Stimulated activated CD4-positive, alpha-beta T cell treated with anti-CD3 and anti-CD28 coated beads, Interleukin-4, amount 100 ng/mL, for 4 hours (primary cell): ENCODE measurements at places on chromosomes 1 and 21.

- DNase-seq, result no peak
These were observed 29.0 kb upstream of the PRRX1 start for GRCh38 chr1:170634824-170635410.

DNA sequence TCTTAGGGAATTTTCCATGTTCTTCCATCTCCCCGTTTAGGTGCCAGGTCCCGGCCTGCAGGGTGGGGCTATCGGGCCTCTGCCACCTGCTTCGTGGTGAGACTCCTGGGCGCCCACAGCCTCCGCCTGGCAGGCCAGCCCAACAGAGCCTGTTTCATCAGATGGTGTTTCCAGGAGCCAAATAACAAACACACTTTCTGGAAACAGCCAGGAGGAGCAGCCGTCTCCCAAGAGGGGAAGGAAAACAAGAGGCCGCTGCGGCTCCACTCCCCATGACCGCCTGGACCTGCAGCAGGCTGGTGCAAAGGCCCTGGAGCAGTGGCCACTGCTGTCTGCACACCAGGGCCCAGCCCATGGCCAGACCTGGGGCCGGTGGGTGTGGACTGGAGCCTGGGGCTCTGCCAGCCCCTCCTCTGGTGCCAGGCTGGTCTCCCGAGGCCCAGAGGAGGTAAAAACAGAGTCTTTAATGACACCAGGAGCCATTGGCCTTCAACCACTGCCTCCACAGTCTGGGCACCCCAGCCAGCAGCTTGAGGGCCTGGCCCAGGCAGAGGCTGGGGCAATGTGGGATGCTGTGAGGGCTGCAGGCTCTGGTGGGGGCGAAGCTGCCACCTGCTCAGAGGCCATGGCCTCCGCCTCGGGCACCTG, 55.0 kb downstream of the SLX9 start:
- no peak for DNase-seq

DNA sequence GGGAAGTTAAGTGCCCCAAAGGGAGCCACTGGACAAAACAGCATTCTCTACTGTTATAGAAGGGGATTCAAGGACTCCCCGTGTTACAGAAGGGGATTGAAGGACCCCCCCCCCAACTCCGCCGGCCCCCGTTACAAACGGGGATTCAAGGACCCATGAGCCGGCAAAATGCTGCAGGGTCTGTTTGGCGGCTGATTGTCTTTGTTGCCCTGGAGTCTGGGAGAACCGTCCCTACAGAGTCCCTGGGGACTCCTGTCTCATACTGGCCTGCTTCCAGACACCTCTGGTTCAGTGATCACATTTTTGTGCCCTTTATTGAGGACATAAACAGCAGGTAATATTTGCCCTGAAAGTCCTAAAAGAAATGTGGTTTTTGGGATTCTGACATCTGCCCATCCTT, 96.4 kb downstream of the SYF2 start:
- DNase-seq, result no peak

GRCh38 chr1:228104526-228105269, 1.6 kb upstream of the C1orf35 start:
- no peak for DNase-seq

DNA sequence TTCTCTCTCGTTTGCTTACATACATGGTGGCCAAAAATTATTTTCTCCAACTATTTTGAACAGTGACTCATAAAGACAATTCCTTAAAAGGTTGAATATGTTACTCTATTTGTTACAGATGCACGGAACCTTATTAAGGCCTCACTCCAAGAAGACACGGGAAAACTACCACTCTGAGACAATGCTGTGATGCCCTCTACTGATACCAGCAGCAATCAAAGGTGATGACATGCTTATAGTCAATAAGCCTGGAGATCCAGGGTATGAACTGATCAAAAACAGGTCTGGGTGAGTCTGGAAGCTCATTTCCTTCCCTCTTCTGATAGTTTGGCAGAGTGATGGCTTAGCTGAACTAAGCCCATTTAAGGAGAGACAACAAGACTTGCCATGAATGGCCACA, 563.0 kb downstream of the LRRIQ3 start:
- no peak for DNase-seq

DNA sequence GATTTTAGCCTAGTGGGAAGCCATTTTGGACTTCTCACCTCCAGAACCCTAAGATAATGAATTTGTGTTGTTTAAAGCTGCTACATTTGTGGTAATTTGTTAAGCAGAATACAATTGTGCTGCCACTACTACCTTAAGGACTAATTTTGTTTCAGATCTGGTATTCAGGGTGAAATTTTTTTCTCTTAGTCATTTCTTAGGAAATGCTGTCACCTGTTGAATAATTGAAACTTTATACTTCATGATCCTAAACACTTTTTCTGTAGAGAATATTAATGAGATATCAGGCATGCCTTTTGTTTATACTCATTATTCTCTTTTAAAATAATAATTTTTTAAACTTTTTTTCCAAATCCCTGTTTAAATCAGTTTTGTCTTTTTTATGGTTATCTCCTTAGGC, 246.8 kb downstream of the TGFB2 start:
- no peak for DNase-seq

DNA sequence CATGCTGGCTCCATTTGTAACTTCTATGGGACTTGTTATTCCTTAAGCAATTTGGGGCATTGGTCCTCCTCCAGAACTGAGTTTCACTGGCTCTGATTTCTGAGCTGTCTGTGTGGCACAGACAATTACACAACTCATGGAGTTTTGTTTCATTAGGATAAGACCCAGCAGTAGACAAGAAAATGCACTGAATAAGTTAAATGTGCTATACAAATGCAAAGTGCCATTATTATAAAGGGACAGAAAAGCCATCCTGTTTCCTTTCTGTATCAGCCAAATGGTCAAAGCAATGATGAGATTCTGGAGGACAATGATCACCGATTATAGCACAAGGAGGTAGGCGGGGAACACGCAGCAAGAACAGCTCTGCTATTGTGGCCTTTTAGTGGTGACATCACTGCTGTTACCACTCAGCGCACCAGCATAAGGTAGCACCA, 81.9 kb downstream of the CNIH3 start:
- DNase-seq, result no peak

DNA sequence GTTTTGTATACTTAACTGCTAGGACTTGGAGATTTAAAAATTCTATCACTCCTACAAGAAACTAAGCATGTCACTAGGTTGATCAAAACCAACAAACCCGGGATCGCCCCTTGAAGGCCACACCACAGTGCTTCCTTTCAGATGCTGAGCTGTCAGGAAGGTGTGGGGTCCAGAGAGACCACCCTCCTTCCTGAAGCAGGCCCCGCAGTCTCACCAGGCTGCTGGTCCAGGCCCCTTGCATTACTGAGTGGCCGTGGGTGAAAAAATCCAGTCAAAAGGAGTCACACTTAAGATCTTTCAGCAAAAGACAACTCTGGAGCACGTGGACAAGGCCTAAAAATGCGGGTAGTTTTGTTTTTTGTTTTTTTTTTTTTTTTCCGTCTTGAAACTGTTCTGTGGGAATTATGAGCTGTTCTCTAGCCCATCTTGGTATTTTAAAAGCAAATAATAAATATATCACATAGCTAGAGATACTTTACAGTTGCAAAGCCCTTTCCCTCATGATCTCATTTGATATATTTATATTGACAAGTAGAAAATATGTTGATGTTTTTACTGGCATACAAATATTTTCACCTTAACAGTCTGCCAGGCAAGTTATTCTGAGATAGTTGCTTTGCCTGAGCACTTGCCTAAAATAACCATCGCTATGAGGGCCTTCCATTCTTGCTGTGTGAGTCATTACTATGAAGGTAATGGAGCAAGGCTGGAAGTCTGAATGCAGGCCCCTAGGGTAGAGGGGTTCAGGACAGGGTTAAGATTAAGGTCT, 73.1 kb upstream of the EDEM3 start:
- no peak for DNase-seq

- no peak for DNase-seq
These were observed 5.8 kb downstream of the FAM43B start for GRCh38 chr1:20558191-20558590.

- DNase-seq, result no peak
These were observed 3.7 kb upstream of the HP1BP3 start for GRCh38 chr1:20790785-20791184.

GRCh38 chr1:234728740-234729139, 118.8 kb upstream of the IRF2BP2 start:
- no peak for DNase-seq

DNA sequence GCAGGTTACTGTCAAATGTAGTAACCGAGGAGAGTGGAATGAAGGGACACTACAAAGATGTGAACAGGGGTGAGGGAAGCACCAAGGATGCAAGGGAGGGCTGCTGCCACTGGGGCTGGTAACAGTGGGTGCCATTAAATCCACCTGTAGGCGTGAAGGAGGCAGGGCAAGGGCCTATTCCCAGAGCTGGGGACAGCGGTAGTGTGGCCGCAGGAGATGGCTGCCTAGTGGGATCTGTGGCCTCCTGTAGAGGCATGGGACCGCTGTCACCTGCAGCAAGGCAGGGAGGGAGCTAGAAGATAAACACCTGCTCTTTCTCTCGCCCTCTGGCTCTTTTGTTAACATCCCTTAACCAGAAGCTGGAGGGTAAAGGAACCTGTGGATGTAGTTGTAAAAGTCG, 80.5 kb upstream of the CNIH3 start:
- DNase-seq, result no peak

GRCh38 chr21:25934771-25935224, 200.0 kb downstream of the GABPA start:
- no peak for DNase-seq

DNA sequence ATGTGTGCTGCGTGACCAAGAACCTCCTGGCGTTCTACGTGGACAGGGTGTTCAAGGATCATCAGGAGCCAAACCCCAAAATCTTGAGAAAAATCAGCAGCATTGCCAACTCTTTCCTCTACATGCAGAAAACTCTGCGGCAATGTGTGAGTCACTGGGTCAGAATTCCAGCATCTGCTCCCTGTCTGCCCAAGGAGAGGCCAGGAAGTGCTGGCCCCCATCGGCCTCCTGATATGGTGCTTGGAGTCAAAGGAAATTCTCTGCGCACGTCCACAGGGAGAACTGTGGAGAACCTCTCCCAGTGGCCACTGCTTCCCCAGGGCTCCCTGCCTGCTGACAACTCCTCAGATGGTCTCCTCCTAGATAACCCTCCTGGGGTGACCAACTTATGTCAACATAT, 25.6 kb upstream of the IL20 start:
- no peak for DNase-seq

DNA sequence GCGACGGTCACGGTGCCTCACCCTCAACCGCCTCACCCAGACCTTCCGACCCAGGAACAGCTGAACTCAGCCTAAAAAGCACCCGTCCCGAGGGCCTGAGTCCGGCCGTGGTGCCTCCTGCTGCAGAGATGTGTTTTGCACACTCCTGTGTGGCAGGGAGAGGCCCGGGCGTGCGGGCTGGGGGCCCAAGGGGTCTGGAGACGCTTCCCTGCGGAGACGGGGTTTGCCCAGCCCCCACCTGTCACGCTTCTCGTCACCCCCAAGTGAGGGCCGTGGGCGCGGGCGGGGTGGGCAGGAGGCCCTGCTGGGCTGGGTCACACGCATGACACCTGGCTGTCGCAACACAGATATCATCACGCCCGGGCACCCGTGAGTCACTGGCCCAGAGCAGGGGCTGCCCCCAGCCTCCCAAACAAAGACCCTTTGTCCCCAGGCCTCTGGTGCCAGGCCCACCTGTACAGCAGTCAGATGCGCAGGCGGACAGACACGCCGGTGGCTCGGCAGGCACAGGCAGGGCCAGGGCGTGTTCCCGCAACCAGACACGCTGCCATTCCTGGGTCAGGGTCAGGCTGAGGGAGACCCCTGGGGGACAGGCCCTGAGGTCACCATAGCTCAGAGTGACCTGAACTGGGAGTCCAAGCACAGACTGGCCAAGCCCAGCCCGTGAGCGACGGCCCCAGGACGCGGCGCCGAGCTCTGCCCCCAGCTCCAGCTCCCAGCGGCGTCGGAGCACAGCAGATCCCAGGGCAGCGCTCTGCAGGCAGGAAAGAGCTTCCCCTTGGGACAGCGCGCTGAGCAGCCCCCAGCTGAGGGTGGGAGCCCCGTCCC, 6.1 kb downstream of the B3GALT6 start:
- DNase-seq, result no peak

DNA sequence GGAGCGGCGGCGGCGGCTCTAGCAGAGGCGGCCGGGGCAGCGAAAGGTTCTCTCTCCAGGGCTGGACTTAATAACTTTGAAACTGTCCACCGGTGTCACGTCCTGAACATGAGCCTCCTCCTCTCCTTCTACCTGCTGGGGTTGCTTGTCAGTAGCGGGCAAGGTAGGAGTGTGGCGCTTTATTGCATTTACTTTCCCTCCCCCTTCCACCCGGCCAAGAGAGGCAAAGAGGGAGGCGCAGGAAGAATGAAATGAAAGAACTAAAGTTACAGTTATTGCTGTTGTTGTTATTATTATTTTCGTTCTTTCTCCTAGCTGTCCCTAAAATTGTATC, 214 bp downstream of the NCAM2 start:
- DNase-seq, result no peak

DNA sequence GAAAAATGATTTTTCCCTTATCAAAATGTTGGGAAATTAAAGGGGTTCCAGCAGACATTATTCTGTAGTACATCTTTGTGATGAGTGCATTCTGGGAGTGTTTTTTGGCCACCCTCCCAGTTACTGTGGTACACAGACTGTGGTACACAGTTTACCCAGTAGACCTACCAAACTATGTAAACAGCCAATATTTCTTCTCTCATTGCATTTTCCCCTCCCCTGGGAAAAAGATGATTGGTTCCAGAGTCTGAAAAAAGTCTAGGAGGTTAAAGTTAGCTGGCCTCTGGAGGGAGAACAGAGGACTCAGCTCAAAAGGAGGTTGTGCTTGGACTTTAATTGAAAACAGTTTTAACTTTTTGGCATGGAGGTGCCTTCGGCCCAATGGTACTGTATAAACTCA, 42.5 kb downstream of the PGM1 start:
- no peak for DNase-seq

GRCh38 chr1:59499943-59500569, 203.2 kb downstream of the FGGY start:
- no peak for DNase-seq

GRCh38 chr1:229479660-229480399, 28.3 kb downstream of the NUP133 start:
- DNase-seq, result no peak

GRCh38 chr1:220579317-220579716, 51.4 kb downstream of the MARK1 start:
- DNase-seq, result no peak

- DNase-seq, result no peak
These were observed 633 bp upstream of the PPFIA4 start for GRCh38 chr1:203025686-203026030.

GRCh38 chr1:213419401-213420030, 368.5 kb downstream of the RPS6KC1 start:
- no peak for DNase-seq

- no peak for DNase-seq
These were observed 1.2 kb upstream of the RGS18 start for GRCh38 chr1:192157067-192157466.

DNA sequence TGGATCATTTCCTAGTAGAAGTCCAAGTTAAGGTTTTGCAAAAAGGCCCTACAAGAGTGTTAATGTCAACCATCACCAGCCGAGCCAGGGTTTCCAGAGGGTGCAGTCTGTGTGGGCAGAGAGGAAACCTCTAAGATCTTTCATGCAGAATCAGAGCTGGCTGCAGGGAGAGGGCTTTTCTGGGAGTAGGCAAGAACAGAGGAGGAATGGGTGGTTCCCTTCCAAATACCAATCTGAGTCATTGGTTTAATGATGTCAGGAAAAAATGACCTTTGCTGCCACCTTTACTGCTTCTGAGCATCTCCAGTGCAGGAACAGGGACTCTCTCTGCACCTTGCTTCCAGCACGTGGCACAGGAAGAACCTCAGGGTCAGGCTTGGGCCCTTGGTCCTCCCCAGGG, 73.8 kb downstream of the TNR start:
- DNase-seq, result no peak

GRCh38 chr1:104466068-104466467, 716.4 kb downstream of the AMY1C start:
- no peak for DNase-seq
